Thyroid gland (tissue), 4 donors: ENCODE measurements at places on chromosomes 6 and 20. TPM values are rescaled to one million over a fixed set of nuclear protein-coding genes. Genes with fewer than 3 reads are reported as not detected.

Gene GUCA1A
- total RNA-seq, result not detected

Gene MYLK4
- 0.94 TPM for total RNA-seq

Gene PROKR2
- total RNA-seq, result not detected

GRCh38 chr20:59752101-59752586 is 147.8 kb downstream of the PHACTR3 start:
- DNase-seq, result no peak

Gene PRPH2
- total RNA-seq, result 4.7 TPM

DNA sequence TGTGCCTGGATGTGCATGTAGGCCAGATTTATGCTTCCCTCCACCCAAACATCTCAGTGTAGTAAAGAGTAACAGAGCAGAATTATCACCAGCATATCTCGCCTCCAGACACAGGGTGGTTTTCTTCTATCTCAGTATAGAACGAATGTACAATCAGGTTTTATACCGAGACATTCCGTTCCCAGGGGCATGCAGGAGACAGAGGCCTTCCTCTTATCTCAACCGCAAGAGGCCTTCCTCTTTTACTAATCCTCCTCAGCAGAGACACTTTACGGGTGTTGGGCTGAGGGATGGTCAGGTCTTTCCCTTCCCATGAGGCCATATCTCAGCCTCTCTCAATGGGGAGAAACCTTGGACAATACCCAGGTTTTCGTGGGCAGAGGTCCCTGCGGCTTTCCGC is 36.4 kb upstream of the MC3R start:
- DNase-seq, result no peak

Gene HLA-DRB5
- not detected for total RNA-seq

- DNase-seq, result no peak
Measured at GRCh38 chr6:34518669-34519365, 37.3 kb downstream of the SPDEF start.

- DNase-seq, result no peak
Measured at GRCh38 chr6:161195386-161195785, 78.5 kb downstream of the AGPAT4 start.

DNA sequence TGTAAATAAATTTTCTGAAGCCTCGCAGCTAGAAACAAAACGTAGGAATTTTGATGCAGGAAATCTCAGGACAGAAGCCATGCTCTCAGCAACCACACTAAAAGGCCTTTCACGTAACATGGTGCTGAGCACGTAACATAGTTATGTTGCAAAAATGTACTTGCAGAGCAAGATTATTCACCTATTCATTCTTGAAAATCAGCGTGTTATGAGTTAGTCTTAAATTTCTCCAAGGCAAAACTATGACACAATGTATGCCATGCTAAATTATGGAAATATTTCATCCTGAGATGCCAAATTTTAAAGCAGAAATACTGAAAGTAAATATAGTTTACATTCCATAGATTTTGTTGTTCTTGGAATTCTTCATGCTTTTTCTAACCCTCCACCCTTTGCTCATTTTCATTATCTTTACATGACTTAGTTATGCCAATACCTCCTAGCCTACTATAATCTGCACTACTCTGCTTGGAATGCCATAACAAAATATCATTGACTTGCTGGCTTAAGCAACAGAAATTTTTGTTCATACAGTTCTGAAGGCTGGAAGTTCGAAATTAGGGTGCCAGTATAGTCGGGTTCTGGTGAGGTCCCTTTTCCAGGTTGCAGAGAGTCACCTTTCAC is 179.8 kb upstream of the BMP5 start:
- DNase-seq, result no peak

GRCh38 chr6:138238368-138238767 is 20.1 kb upstream of the PBOV1 start:
- no peak for DNase-seq

GRCh38 chr6:110395221-110395620 is 20.2 kb downstream of the DDO start:
- no peak for DNase-seq

DNA sequence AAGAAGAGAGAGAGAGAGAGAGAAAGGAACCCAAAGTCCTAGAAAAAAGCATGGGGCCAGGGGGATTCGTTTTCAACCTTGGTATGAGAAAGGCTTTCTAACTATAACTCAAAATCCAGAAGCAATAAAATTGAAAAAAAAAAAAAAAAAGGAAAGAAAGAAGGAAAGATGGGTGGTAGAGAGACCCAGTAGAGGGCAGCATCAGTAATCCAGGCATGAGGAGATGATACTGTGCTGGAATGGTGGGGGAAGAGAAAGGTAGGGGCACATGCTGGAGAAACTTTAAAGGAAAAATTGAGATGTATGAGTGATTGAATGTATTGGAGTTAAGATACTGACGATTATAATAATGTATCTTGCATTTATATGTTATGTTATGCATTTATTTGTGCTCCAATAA is 1040.7 kb upstream of the FLRT3 start:
- no peak for DNase-seq
